ENCODE measurements at places on chromosomes 6 and 20. TPM values are rescaled to one million over a fixed set of nuclear protein-coding genes. Genes with fewer than 3 reads are reported as not detected.

Gene SCUBE3
- 3.3 TPM for total RNA-seq

Gene ENPP3
- total RNA-seq, result not detected

Gene TULP1
- total RNA-seq, result not detected

Gene CD83
- 3.9 TPM for total RNA-seq

Gene HFE
- total RNA-seq, result 8.8 TPM

Gene F13A1
- not detected for total RNA-seq

Gene COL20A1
- total RNA-seq, result not detected

Gene ZSCAN12
- total RNA-seq, result 5.1 TPM

Gene KCNK17
- not detected for total RNA-seq

Gene DSP
- total RNA-seq, result under 0.01 TPM

Gene ALDH5A1
- total RNA-seq, result 0.39 TPM

Gene SMPDL3A
- 7.0 TPM for total RNA-seq

Gene PACSIN1
- total RNA-seq, result not detected
